ENCODE measurements at places on chromosomes 16 and 17.

DNA sequence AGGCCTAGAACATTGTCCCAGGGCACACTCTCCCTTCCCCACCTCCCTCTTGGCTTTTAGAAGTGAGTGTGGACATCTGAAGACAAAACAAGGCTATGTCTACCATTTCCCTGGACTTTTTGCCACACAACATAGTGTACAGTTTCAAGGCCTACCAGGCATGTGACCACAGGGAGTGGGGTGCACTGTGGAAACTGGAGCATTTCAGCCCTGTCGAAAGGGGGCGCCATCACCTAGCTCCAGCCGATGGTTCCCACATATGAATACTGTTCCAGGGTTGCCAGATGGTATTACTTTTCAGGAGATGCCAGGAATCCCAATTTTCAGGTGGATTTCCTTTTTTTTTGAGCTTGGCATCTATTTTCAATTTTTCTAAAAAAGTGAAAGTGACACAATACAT lies 140.7 kb downstream of the KATNIP start:
- DNase-seq: no peak

- no peak for DNase-seq
Measured at GRCh38 chr17:80379348-80379747, 35.6 kb upstream of the ENDOV start.

- DNase-seq: peak; percentile 32
Measured at GRCh38 chr17:7173687-7174602, 5.2 kb downstream of the ASGR1 start.

GRCh38 chr17:36464765-36465088 lies 21.8 kb upstream of the ZNHIT3 start:
- no peak for DNase-seq

DNA sequence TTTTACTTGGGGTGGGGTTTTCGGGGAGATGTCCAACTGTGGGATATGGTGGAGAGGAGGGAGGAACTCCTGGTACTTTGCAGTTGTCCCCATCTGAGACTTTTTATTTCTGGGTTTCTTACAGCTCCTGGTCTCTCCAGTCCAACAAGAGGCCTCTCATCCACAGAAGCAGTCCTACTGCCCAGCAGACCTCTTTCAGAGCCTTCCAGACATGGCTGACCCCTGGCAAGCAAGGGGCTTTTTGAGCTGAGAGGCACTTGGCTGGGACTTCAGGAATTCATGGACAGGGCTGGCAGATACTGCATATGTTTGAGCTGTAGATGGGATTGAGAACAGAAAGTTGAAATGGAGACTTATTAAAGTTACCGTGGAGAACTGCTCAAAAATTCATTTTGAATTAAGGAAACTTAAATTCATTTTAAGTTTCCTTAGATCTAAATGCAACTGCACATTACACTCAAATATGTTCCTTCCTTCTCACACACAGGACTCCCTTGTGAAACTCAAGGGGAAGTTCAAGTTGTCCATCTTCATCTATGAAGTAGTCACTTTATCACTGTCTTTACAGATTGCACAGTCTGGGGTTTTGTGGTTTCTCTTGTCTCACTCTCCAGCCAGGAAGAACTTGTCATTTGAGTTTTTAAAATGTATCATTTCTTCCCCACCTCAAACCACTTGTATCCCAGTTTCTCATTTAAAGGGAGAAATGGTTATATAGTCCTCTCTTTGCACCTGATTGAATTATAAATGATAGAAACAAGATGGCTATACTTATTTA lies 1.1 kb downstream of the LASP1NB start:
- no peak for DNase-seq

DNA sequence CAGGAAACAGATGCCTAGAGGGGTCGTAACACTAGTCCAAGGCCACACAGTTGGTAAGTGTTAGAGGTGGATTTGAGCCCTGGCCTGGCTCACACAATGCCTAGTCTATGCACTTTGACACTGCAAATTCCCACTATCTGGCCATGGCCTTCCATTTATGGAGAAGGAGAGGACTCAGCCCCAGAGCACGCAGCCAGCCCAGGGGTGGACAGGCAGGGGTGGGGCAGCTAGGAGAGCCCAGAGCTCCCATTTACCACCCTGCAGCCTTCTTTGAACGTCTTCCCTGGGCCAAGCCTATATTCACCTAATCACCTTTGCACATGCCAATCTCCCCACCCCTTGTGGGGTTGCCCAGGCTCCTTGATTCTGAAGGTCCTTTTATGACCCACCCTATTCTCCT lies 81.2 kb downstream of the DYNLRB2 start:
- DNase-seq: no peak

Measured in stimulated activated CD4-positive, alpha-beta T cell treated with anti-CD3 and anti-CD28 coated beads, Interleukin-12 subunit alpha, Interleukin-12 subunit beta, amount 100 ng/mL, for 24 hours (primary cell).